Caco-2 (cell line): ENCODE measurements at places on chromosomes 12 and 14. TPM values are rescaled to one million over a fixed set of nuclear protein-coding genes. Genes with fewer than 3 reads are reported as not detected.
A peak's percentile ranks its signal among the peaks of the same experiment; 100 is the strongest.

- H3K4me3 ChIP-seq: no peak overlapping the region
- DNase-seq: no peak
- H3K4me1 ChIP-seq: no peaks in the 10 kb centered on the region
- H3K27ac ChIP-seq: no peak overlapping the region
- H3K27me3 ChIP-seq: no peaks in the 10 kb centered on the region
- peaks cover 3% of the 10 kb centered on the region for H3K36me3 ChIP-seq
Measured at GRCh38 chr14:24167469-24168114, 4.3 kb upstream of the REC8 start.

DNA sequence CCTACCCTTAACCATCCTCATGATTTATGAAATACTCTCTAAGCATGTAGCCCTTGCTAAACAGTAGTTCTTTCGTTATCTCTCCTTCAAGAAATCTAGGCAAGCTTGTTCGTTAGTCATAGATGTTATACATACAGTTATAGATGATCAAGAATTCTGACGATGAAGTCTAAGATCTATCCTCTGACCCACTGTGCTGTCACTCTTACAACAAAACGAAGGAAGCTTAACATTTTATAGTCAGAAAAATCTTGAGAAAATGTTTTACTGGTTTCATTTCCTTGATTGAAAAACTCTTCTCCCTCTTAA is 68.9 kb downstream of the SPPL3 start:
- H3K27ac ChIP-seq: no peak overlapping the region
- no peak for DNase-seq
- H3K4me1 ChIP-seq: peaks cover 14% of the 10 kb centered on the region
- no peaks in the 10 kb centered on the region for H3K36me3 ChIP-seq
- no peak overlapping the region for H3K4me3 ChIP-seq

Gene CLEC7A
- total RNA-seq: not detected in 2 replicates

Gene AVPR1A
- not detected in 2 replicates for total RNA-seq

GRCh38 chr14:101838476-101838875 is 77.0 kb downstream of the PPP2R5C start:
- no peak overlapping the region for H3K27ac ChIP-seq
- no peaks in the 10 kb centered on the region for H3K27me3 ChIP-seq
- H3K4me1 ChIP-seq: no peaks in the 10 kb centered on the region
- no peak for DNase-seq

DNA sequence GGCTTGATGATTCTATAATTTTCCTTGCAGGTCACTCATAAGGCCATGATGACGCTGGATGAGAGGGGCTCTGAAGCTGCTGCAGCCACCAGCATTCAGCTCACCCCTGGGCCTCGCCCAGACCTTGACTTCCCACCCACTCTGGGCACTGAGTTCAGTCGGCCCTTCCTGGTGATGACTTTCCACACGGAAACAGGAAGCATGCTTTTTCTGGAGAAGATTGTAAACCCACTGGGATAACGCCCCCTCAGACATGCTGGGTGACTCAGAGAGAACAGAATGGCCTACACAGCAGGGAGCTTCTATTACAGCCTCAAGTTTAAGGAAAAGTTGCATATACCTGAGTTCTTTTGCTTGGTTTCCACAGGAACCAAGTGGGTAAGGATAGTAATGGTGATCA is 34.3 kb downstream of the SERPINA3 start:
- no peak for DNase-seq
- H3K4me1 ChIP-seq: no peaks in the 10 kb centered on the region
- H3K27ac ChIP-seq: no peak overlapping the region

DNA sequence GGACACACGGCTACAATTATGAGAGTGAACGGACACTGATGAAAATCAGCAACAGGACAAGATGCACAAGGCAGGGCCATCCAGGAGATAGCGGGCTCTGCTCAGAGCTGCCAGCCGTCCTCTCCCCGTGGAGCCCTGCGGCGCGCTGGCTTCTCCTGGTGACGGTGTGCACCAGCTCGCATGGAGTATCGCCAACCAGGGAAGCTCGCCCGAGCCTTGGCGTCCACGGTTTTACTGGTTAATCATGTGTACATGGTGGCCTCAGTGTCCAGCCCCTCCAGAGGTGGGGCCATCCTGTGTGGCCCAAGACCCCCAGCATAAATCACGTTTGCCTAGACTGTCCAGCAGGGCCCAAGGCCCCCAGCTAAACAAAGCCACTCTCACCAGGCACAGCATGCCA is 31.2 kb upstream of the DYNC1H1 start:
- no peak for DNase-seq
- H3K4me1 ChIP-seq: no peaks in the 10 kb centered on the region
- no peaks in the 10 kb centered on the region for H3K27me3 ChIP-seq
- no peak overlapping the region for H3K4me3 ChIP-seq
- no peaks in the 10 kb centered on the region for H3K36me3 ChIP-seq

DNA sequence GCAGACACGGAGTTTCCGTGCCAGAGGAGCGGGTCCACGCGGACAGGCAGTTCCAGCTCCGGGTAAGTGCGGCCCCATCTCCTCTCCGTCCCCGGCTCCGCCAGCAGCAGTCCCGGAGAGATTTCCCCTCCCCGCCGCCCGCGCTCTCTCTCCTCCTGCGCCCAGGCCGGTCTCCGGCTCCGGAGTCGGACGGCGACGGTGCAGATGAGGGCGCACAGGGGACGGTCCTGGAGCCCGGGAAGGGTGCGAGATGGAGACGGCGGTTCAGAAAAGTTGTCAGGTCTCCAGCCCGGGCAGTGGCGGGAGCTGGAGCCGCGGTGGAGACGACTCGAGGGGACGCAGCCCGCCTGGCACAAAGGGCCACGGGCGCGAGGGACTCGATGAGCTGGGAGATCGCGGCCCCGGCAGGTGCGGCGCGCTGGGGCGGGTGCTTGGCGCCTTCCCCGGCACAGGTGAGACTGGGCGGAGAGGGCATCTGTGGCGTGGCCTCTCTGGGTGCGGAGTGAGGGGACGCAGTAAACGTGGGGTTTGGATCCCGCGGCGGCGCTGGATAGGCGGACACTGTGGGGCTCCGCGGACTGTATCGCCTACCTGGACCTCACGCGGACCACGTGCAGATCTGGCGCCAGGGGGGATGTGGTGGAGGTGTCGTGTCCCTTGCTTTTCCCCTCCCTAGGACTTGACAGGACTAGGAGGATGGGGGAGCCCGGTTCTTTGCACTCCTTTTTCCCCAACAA is 1540.3 kb upstream of the TMEM132C start:
- no peaks in the 10 kb centered on the region for H3K4me1 ChIP-seq
- no peaks in the 10 kb centered on the region for H3K36me3 ChIP-seq
- no peak for DNase-seq
- no peaks in the 10 kb centered on the region for H3K27me3 ChIP-seq
- no peak overlapping the region for H3K4me3 ChIP-seq

DNA sequence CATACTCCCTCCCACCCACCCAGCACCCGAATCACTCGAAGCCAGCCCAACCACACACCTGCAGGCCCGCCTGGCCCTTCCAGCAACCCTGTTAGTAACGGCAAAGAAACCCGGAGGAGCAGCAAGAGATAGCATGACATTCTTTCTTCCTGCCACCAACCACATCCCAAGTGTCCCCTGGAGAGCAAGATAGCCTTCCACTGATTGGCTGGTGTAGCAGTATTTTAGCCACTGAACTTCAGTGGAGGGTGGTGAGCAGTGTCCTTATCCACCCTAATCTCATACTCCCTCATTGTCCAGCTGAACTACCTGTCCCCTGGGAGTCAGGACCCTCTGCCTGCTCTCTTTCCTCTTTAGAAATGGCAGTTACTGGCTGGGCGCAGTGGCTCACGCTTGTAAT is 769 bp upstream of the SLC39A5 start:
- H3K27me3 ChIP-seq: no peaks in the 10 kb centered on the region
- H3K27ac ChIP-seq: peak overlapping the region; percentile 85
- peaks cover 29% of the 10 kb centered on the region for H3K4me1 ChIP-seq
- no peaks in the 10 kb centered on the region for H3K36me3 ChIP-seq
- DNase-seq: no peak
- no peak overlapping the region for H3K4me3 ChIP-seq

GRCh38 chr12:6635856-6636531 is at the start of gene LPAR5:
Gene LPAR5 (minus strand): TSS chr12:6635959. CDS start chr12:6621248, 14,711 bp downstream.
- no peak within 1 kb of the TSS for H3K27ac ChIP-seq
- H3K4me3 ChIP-seq: no peak within 1 kb of the TSS
- peaks cover 10% of the 10 kb centered on the region for H3K4me1 ChIP-seq
- no peaks in the 10 kb centered on the region for H3K36me3 ChIP-seq
- no peak for DNase-seq

GRCh38 chr12:120928864-120929652 is 24.9 kb upstream of the SPPL3 start:
- H3K4me1 ChIP-seq: peaks cover 9% of the 10 kb centered on the region
- no peaks in the 10 kb centered on the region for H3K27me3 ChIP-seq
- no peak overlapping the region for H3K4me3 ChIP-seq
- DNase-seq: peak; percentile 72
- H3K36me3 ChIP-seq: no peaks in the 10 kb centered on the region
- H3K27ac ChIP-seq: peak overlapping the region; percentile 79

Gene CLEC14A
- not detected in 2 replicates for total RNA-seq

Gene RNF212B
- total RNA-seq: not detected in 2 replicates

DNA sequence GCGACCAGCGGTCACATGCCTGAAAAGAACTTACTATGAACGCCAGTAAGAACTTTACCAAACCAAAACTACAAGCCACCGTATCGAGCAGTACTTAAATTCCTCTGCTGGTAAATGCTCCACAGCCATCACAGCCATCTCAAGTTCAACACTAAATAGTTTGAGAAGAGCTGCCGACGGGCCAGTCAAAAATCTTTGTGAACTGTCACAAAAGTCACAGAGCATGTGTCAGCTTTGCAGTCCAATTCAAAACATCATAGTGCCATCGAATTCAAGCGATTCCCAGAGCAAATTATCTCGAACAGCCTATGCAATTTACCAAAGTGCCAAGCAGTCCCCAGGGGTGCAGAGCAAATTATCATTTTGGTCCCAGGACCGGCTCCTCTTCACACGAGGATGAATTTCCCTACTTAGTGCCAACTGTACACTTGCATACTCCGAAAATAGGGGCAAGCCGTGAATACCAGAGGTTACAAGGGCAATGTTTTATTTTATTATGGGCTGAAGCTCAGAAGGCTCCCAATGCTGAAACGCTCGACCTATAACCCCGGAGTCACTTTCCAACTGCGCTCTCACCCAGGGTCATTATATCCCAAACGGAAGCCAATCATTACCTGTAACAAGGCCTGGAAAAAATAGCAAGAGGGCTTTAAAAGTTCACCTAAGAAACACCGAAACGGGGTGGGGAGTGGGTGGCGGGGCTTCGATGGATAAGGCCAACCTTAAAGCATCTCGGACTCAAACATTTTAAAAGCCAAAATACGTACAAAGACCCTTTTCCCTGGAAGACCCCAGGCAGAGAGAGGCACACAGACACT is 1.1 kb downstream of the LRP6 start:
- H3K4me3 ChIP-seq: peak overlapping the region; percentile 100
- H3K27me3 ChIP-seq: no peaks in the 10 kb centered on the region
- no peaks in the 10 kb centered on the region for H3K36me3 ChIP-seq
- peak; percentile 29 for DNase-seq
- peaks cover 12% of the 10 kb centered on the region; the same call in 1 of the 2 replicates for H3K4me1 ChIP-seq

- H3K36me3 ChIP-seq: no peaks in the 10 kb centered on the region; the same call in 1 of the 2 replicates
- no peak overlapping the region for H3K27ac ChIP-seq
- peaks cover 50% of the 10 kb centered on the region for H3K4me1 ChIP-seq
- H3K4me3 ChIP-seq: no peak overlapping the region
- H3K27me3 ChIP-seq: no peaks in the 10 kb centered on the region
- no peak for DNase-seq
Measured at GRCh38 chr12:65955452-65955851, 131.2 kb downstream of the HMGA2 start.

Gene REP15
- total RNA-seq: 1.8 and 2.3 TPM in 2 replicates

Gene KLRC4
- total RNA-seq: not detected in 2 replicates

Gene PLEKHD1
- 0.42 and 0.50 TPM in 2 replicates for total RNA-seq

GRCh38 chr14:57979376-57980048 is 113.6 kb upstream of the SLC35F4 start:
- DNase-seq: no peak
- H3K4me3 ChIP-seq: no peak overlapping the region
- H3K27me3 ChIP-seq: no peaks in the 10 kb centered on the region; the same call in 1 of the 2 replicates
- H3K36me3 ChIP-seq: no peaks in the 10 kb centered on the region
- no peak overlapping the region for H3K27ac ChIP-seq

- no peak overlapping the region for H3K27ac ChIP-seq
- no peak overlapping the region for H3K4me3 ChIP-seq
- H3K27me3 ChIP-seq: no peaks in the 10 kb centered on the region
- H3K36me3 ChIP-seq: no peaks in the 10 kb centered on the region
- DNase-seq: no peak
Measured at GRCh38 chr14:104075530-104076151, 9.9 kb upstream of the ASPG start.

DNA sequence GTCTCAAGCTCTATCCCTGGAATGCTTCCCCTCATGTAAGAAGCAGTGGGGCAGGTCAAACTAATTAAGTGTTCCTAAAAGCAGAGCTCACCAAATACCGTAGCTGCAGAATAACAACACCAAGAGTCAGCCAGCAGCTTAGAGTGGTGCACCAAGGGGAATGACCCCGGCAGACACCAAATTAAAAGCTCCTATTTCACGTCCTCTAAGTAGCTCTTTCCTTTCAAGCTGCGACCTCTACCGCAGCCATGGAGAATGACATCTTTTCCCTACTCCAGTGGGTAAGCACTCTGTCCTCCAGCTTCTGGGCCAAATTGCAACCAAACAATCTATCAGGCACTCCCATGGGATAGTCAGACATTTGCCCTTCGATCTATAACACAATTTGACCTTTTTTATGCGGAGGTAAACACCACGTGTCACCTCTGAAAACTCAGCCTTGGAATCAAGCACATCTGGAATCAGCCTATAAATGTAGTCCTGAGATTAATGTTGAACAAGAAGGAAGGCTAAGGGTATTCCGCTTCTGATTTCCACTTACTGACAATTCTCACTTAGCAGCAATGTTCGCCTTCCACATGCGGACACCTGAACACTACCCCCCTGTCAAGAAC is 67.6 kb upstream of the CDKN3 start:
- H3K27me3 ChIP-seq: no peaks in the 10 kb centered on the region
- no peak overlapping the region for H3K27ac ChIP-seq
- no peaks in the 10 kb centered on the region for H3K36me3 ChIP-seq
- H3K4me1 ChIP-seq: no peaks in the 10 kb centered on the region
- DNase-seq: peak; percentile 51
- H3K4me3 ChIP-seq: no peak overlapping the region

DNA sequence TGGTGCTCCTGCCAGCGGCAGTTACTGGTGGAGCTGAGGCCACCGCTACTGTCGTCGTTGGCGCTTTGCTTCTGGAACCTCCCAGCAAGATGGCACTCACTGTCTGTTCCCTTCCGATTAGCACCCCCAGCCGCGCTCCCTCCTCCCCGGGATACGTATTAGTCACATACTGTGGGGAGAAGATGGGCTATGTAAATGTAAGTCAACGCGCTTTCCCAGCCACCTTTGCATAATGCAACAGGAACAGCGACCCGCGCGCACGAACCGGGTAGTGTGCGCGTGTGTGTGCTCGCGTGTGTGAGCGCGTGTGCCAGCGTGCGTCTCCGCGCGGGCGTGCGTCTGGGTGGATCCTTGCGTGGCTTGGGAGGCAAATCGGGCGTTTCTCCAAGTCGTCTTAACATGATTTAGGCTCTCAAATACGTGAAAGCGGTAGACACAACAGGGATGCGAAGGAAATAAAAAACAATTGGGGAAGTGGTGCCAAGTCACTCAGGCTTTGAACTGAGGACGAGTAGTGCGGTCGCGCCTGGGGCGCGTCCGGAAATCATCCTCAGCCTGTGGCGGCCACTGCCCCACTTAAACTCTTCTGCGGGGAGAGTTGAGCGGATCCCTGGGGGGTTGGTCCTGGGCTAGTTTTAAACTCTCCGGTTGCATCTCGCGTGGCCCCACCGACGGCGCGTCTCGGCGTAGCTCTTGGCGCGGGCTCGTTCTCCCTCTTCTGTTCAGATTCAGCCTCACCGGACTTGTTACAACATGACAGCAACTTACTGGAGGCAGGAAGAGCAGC is 1.8 kb downstream of the FLRT2 start:
- H3K27ac ChIP-seq: no peak overlapping the region
- H3K4me3 ChIP-seq: no peak overlapping the region
- peaks cover 7% of the 10 kb centered on the region for H3K4me1 ChIP-seq
- DNase-seq: no peak
- H3K36me3 ChIP-seq: no peaks in the 10 kb centered on the region
- no peaks in the 10 kb centered on the region for H3K27me3 ChIP-seq
